RWPE2 (cell line): ENCODE measurements at places on chromosomes 6 and 20.

- H3K27ac ChIP-seq: no peak overlapping the region
- no peak overlapping the region for H3K4me3 ChIP-seq
- H3K27me3 ChIP-seq: no peaks in the 10 kb centered on the region
- no peaks in the 10 kb centered on the region for H3K4me1 ChIP-seq
Measured at GRCh38 chr6:56996401-56996800, 41.5 kb downstream of the BEND6 start.

GRCh38 chr6:110255211-110255750 lies 75.1 kb downstream of the CDC40 start:
- no peaks in the 10 kb centered on the region for H3K36me3 ChIP-seq
- no peaks in the 10 kb centered on the region for H3K27me3 ChIP-seq
- DNase-seq: no peak
- no peaks in the 10 kb centered on the region for H3K4me1 ChIP-seq
- H3K27ac ChIP-seq: no peak overlapping the region

DNA sequence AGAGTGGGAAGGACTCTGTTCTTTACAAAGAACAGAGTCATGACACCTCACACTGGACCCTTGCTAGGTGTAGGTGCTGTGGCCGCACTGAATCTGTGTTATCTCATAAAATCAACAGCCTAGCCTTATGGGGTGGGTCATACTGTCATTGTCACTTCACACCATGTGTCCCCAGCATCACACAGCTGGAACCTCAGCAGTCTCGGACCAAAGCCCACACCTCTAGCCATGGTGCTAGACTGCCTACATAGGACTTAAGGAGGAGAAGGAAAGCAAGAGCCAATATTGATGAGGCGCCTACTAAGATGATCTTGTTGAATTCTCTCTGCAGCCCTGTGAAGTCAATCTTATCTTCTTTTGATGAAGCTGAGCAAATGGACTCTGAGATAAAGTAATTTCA lies 31.0 kb downstream of the UNC5CL start:
- no peaks in the 10 kb centered on the region for H3K4me1 ChIP-seq
- no peak for DNase-seq
- no peaks in the 10 kb centered on the region for H3K27me3 ChIP-seq

DNA sequence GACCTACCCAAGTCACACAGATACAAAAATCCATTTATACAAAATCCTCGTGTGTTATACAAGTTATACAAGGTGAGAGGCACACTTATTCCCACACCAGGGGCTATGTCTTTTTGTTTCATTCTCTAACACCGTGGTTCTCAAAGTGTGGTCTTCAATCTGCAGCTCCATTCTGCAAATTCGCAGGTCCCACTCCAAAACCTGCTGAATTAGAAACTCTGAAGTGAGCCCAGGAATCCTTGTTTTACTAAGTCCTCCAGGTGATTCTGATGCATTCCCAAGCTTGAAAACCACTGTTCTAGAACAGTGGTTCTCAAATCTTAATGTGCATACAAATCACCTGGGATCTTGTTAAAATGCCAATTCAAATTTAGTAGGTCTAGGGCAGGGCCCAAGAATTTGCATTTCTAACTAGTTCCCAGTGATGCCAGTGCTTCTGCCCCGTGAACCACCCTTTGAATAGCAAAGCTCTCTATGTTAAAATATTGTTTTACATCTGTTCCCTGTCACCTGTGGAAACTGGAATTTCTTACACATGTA lies 35.1 kb downstream of the LRFN2 start:
- H3K4me1 ChIP-seq: no peaks in the 10 kb centered on the region
- no peak overlapping the region for H3K4me3 ChIP-seq

- DNase-seq: no peak
- H3K36me3 ChIP-seq: no peaks in the 10 kb centered on the region
- H3K27ac ChIP-seq: peak overlapping the region; percentile 28
- H3K4me1 ChIP-seq: peaks cover 32% of the 10 kb centered on the region
Measured at GRCh38 chr6:140855520-140855919, 1277.2 kb upstream of the GJE1 start.

DNA sequence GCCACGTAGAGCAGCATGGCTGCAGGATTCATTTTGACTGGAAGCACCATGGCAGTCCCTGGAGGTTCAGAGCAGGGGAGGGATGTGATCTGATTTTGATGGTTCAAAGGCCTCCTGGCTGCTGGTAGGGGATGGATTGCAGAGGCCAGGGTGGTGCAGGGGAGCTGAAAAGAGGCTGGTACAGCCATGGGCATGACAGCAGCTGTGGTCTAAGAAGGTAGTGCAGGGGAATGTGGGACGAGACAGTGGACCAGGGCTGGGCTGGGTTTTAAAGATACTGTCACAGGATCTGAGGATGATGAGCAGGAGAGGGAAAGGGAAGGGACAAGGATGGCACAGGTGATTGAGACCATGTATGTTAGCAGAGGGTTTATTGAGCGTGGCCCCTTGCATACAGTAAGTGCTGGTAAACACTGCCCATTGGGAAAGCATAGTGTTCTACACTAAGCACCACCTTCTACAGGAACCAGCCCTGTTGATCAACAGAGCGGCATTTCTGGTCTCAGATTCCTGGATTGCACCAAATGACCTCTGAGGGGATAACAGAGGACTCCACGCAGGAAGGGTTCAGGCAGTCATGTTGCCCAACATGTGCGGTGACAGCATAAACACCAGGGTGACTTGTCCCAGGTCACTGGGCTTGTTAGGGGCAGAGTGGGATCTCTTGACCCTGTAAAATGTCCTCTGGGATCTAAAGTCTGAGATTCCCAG lies 14.5 kb upstream of the SIRPA start:
- H3K4me1 ChIP-seq: no peaks in the 10 kb centered on the region
- DNase-seq: no peak
- H3K27ac ChIP-seq: no peak overlapping the region
- H3K4me3 ChIP-seq: no peak overlapping the region
- H3K27me3 ChIP-seq: no peaks in the 10 kb centered on the region
- no peaks in the 10 kb centered on the region for H3K36me3 ChIP-seq

DNA sequence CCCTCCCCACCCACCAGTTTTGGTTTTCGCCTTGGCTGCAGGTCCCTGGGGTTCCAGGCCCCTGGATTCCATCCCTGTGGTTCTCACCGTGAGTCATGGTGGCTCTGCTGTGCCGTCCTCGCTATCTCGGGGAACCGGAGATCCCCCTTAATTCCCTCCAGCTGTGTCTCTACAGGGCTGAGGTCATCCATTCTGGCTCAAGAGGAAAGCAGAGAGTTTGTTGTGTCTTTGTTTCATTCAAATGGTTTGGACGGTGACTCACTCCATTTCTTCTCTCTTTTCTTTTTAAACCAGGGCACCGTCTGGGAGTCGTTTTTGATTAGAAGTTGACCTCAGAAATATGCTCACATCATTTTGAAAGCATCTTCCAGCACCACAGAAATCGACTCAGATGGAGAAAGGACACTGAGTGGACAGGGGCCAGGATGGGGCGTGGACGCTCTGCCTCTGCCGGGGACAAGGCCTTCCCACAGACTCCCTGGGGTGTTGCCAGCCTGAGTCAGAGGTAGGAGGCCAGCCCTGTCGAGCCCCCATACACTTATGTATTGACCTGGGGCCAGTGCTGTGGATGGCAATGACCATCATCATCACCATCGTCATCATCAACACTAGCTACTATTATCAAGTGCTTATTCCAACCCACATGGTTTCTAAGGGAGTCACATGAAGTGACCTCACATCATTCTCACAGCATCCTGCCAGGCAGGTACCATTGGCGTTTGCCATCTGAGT lies 176.2 kb downstream of the NFATC2 start:
- no peaks in the 10 kb centered on the region for H3K36me3 ChIP-seq
- DNase-seq: peak; percentile 98
- H3K4me3 ChIP-seq: no peak overlapping the region
- peaks cover 22% of the 10 kb centered on the region for H3K4me1 ChIP-seq

- no peaks in the 10 kb centered on the region for H3K4me1 ChIP-seq
- no peak for DNase-seq
- peaks cover 54% of the 10 kb centered on the region for H3K27me3 ChIP-seq
- H3K27ac ChIP-seq: no peak overlapping the region
Measured at GRCh38 chr6:96017070-96017359, 1.2 kb downstream of the FUT9 start.

- DNase-seq: no peak
- H3K4me3 ChIP-seq: no peak overlapping the region
- H3K36me3 ChIP-seq: peaks cover 23% of the 10 kb centered on the region
- no peak overlapping the region for H3K27ac ChIP-seq
- H3K27me3 ChIP-seq: no peaks in the 10 kb centered on the region
Measured at GRCh38 chr6:34332251-34333198, 59.9 kb downstream of the NUDT3 start.

DNA sequence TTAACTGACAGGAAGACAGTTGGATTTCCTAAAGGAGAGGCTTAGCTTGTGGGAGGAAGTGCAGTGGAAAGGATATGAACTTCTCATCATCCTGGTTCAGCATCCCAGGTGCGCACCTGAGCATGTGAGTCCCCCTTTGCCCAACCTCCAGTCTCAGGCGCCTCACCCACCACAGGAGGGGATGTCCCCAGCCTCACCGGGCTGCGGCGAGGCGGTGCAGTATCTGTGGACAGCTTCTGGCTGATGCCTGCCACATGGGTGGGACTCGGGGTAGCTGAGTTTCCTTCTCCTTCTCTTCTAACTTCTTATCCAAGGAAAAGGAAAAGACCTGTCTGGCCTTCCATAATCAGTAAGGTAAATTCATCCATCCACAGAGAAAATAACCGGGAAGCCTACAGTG lies 539.3 kb upstream of the AGPAT4 start:
- no peaks in the 10 kb centered on the region for H3K4me1 ChIP-seq
- H3K27ac ChIP-seq: no peak overlapping the region
- H3K4me3 ChIP-seq: no peak overlapping the region
- no peak for DNase-seq
- H3K27me3 ChIP-seq: no peaks in the 10 kb centered on the region

GRCh38 chr6:34546551-34547321 lies 9.4 kb downstream of the SPDEF start:
- DNase-seq: no peak
- no peaks in the 10 kb centered on the region for H3K36me3 ChIP-seq
- no peaks in the 10 kb centered on the region for H3K27me3 ChIP-seq
- no peak overlapping the region for H3K27ac ChIP-seq
- peaks cover 16% of the 10 kb centered on the region for H3K4me1 ChIP-seq

GRCh38 chr20:13288357-13288756 lies 67.3 kb downstream of the ISM1 start:
- DNase-seq: no peak
- no peaks in the 10 kb centered on the region for H3K36me3 ChIP-seq
- H3K27me3 ChIP-seq: no peaks in the 10 kb centered on the region
- no peak overlapping the region for H3K27ac ChIP-seq

- H3K27ac ChIP-seq: peak overlapping the region; percentile 31
- H3K27me3 ChIP-seq: no peaks in the 10 kb centered on the region
- no peaks in the 10 kb centered on the region for H3K36me3 ChIP-seq
- H3K4me3 ChIP-seq: no peak overlapping the region
- DNase-seq: no peak
Measured at GRCh38 chr6:128474481-128474880, 45.9 kb downstream of the PTPRK start.

- H3K27me3 ChIP-seq: peaks cover 15% of the 10 kb centered on the region
- DNase-seq: no peak
- no peak overlapping the region for H3K4me3 ChIP-seq
- H3K36me3 ChIP-seq: no peaks in the 10 kb centered on the region
Measured at GRCh38 chr20:709423-709822, 33.8 kb upstream of the SCRT2 start.
